Activated T-helper 1 cell treated with anti-CD3 and anti-CD28 coated beads, Interleukin-12 subunit alpha, Interleukin-12 subunit beta, Interleukin-2, Interleukin-4 antibody, amounts not matched to agents 30 ng/mL and 10 ng/mL and 1 ng/mL, durations not matched to agents 14 hours and 24 hours and 36 hours (primary cell): ENCODE measurements at places on chromosomes 11 and 22.

DNA sequence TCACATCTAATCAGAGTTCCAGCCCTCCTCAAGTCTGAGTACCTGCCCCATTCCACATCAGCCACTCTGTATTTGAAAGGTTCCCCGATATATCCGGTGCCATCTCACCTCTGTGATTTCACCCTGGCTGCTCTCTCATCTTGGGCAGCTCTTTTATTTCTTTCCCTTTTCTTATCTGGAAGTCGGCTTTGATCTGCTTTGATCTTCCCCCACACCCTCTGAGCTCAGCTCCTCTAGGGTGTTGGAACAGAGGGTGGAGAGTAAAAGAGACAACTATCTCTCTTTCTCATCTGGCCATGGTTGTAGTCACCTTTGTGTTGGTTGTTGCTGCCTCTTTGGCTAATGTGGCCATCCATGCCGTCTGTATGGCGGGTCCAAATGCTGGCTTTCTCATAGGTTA is 108.3 kb downstream of the ENTHD1 start:
- DNase-seq, result no peak

- DNase-seq, result no peak
Observed at GRCh38 chr11:65396769-65397745, 10.6 kb downstream of the FRMD8 start.

DNA sequence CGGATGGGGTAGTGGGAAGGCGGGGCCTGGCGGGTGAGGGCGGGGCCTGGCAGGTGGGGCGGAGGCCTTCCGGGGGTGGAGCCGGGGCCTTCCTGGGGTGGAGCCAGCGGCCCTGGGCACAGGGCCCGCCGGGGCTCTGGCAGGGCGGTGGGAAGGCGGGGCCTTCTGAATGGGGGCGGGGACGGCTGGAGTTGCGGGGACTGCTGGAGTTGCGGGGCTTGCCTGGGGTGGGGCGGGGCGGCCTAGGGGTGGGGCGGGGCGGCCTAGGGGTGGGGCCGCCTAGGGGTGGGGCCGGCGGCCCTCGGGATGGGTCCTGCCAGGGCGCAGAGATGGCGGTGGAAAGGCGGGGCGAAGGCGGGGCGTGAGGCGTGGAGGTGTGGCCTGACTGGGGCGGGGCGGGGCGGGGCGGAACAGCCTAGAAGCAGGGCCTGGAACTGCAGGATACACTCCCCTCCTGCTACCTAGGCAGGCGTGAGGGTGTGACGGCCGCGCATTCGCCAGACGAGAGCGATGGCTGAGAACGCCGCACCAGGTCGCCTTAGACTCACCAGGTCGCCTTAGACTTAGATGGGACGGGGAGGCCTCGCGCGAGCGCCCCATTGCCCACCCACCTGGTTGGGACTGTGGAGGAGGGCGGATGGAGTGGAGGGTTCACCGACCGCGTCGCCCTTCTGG is 19.3 kb downstream of the RRP7A start:
- peak; percentile 73 for DNase-seq

- no peak for DNase-seq
Observed at GRCh38 chr11:117743121-117743815, 53.7 kb downstream of the DSCAML1 start.

DNA sequence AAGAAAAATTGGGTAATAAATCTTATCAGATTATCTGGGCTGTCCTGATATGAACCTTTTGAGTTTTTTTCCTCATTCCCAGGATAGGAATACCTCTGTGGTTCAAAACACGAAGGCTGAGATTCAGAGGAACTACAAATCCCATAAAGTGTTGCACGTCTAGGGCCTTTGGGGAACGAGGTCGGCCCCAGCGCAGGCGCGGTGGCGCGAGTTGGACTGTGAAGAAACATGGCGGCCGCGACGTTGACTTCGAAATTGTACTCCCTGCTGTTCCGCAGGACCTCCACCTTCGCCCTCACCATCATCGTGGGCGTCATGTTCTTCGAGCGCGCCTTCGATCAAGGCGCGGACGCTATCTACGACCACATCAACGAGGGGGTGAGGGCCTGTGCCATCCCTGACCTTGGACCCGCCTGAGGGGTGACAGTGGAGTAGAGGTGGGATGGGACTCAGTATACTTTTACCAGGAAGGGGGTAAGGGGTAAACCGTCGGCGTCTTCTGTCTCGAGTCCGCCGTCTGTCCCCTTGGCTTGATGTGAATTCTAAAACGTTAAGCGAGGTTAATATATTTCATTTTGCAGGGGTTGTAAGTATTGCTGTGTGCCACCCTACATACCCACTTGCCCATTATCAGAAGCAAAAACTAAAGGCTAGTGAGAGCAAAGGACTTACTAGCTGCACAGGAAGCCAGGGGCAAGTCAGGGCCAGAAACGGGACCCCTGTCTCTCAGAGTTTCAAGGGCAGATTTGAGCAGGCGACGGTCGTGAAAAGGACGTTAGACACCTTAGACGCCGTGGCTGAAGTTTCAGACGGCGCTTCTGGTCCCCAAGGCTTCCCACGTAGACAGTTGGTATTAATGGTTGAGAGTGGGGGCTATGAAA is at the start of gene UQCR10:
Gene UQCR10 (plus strand): TSS at position 199 of the 881 bp plus-strand sequence. CDS start 30 bp downstream, at position 229.
- peak; percentile 91 for DNase-seq

DNA sequence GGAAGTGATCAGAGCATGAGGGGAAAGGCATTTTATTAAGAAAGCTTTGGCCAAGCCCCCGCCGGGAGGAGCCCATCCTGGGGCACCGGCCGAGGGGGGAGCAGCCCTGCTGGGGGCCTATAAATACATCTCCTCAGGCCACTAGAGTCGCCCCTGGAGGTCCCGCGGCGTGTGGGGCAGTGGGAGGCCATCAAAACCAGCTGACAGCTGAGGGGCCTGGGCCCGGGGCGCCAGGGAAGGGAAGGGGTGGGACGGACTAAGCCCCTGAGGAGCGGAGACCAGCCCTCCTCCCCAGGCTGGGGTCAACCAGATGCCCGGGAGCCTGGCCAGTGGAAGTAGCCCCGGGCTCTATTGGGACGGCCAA is 13.1 kb downstream of the SCARF2 start:
- DNase-seq, result no peak

- DNase-seq, result no peak
Observed at GRCh38 chr22:30074994-30075393, 5.3 kb upstream of the HORMAD2 start.
